Activated CD8-positive, alpha-beta memory T cell treated with anti-CD3 and anti-CD28 coated beads for 1 hour (primary cell): ENCODE measurements at places on chromosomes 3 and 15.
A peak's percentile ranks its signal among the peaks of the same experiment; 100 is the strongest.

DNA sequence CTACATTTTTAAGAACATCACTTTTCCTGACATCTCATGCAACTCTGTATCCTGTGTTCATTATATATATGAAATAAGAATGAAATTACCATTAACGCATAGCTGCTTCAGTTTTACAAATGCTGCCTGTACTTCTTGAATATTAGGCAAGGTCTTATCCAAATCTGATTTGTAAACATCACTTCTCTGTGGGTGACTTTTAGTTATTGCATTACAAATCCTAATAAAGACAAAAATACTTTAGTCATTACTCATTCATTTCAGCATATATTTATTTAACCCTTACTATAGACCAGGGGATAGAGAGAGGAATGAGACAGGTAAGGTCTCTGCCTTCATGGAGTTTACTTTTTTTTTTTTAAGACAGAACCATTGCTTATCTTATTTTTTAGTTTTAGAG lies 36.8 kb downstream of the MTMR10 start:
- DNase-seq = no peak

DNA sequence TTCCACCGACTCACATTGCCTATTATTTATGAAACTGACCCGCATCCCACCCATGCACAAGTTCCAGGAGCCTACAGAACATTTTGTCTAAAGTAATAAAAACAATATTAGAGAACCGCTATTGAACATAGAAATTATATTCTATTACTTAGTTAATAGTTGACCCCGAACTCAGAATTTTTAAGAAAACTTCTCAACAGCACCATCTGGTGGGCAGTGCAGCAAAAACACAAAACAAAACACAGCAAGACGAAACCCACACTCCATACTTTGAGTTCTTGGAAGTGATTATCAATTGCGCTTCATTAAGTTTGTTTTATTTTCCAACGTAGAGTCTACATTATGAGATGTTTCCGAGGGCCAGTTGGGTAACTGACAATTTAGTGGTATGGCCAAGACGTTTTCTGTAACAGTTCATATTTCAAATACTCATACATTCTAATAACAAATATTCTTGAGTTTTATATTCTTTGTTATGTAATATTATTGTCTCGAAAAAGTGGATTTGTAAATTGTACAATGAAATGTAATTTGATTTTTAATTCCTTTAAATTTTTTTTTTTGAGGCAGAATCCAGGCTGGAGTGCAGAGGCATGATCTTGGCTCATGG lies 24.0 kb upstream of the C3orf70 start:
- no peak for DNase-seq

- no peak for DNase-seq
Observed at GRCh38 chr3:94431876-94432570, 369.2 kb downstream of the NSUN3 start.

DNA sequence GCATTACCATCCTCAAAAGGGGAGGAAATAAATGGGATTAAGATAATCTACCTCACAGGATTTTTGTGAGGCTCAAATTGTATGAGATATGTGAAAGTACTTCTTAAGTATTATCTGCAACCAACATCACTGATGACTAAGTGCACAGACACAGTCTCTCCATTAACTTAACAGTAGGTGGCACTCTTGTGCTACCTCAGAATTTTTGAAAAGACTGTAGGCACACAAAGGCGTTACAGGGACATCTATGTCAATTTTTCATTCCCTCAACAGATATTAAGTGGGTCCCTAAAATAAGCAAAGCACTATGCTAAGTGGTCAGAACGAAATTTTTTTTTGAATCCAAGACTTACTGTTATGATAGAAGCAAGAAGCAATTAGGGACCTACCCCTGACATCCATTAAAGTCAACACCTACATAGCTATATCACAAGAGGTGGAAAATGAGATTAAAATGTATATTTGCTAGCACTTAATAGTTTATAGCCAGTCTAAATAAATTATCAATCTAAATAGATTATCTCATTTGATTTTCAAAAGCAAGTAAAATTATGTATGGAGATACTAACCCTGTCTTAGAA lies 52.9 kb downstream of the RYK start:
- DNase-seq = no peak

- DNase-seq = no peak
Observed at GRCh38 chr3:106251160-106251892, 382.5 kb upstream of the CBLB start.

DNA sequence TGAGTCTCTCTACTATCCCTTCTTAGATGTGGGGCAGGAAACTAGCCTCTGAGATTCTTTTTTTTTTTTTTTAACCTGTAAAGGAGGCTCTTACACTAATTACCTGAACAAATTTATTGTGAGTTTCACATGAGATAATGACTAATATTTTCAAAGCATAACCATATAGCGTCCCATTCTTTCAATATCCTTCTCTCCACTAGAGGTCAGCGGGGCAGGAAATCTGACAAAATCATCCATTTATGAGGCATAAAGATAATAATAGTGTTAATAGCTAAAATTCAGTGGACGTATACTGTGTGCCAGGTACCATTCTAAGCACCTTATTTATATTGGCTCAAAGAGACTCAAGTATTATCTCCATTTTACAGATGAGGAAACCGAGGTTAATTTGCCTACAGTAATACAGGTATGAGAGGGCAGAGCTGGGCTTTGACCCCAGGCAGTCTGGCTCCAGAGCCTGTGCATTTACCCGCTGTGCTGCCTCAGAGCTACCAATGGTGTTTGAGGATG lies 16.3 kb upstream of the SMAD6 start:
- DNase-seq = no peak

- no peak for DNase-seq
Observed at GRCh38 chr3:183360971-183361624, 67.3 kb downstream of the MCF2L2 start.

DNA sequence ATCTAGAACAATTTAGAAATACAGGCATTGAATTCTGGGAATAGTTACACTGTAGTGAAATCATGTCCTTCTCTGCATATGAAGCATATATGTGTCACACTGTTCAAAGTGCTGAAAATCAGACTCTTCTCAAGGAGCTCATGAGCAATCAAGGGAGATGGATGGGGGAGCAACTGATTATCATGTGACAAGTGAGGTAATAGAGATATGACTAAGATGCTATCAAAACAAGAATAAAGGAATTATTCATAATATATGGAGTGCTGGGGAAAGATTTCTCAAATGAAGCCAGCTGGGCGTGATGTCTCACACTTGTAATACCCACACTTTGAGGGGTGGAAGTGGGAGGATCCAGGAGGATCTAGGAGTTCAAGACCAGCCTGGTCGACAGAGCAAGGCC lies 74.9 kb upstream of the CHRNB4 start:
- no peak for DNase-seq

- DNase-seq = peak; percentile 81
Observed at GRCh38 chr3:49856181-49857005, at the start of gene TRAIP. TRAIP (minus strand) TSS chr3:49856564; CDS start chr3:49856453, 111 bp downstream.

GRCh38 chr3:150544726-150545125 lies 1.6 kb downstream of the SERP1 start:
- no peak for DNase-seq

DNA sequence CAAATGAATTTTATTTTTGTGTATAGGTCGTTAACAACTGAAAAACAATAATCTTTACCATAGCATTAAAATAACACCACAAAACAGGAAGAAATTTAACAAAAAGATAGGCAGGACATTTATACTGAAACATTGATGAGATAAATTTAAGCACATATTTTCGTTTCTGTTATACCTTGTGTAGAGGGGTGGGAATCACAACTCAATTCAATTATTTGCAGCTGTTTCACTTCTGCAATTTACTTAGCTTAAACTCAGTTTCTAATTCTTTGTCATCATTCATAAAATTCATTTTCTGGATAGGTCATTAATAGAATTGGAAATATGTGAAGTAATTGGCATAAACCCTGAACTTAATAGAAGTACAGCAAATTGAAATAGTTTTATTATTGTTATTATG lies 42.3 kb downstream of the TP63 start:
- DNase-seq = no peak
